T-helper 9 cell (primary cell): ENCODE measurements at places on chromosomes 6 and 20.

DNA sequence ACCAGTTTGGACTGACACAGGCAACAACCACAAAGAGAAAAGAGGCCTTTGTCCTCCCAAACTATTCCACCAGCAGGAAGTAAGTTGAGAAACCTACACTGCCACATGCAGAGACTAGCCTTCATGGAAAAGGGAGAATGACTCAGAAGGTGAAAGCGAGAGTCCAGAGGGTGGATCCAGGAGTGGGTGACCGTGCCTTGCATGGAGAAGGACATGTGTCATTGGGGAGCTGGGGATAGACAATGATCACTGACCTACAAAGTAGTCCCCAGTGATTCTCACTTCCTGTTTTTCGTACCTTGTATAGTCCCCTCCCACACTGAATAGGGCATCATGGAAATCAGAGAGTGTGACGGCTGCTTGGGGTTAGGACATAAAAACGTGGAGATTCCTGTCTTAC, 91.9 kb downstream of the MYLK4 start:
- DNase-seq = no peak

DNA sequence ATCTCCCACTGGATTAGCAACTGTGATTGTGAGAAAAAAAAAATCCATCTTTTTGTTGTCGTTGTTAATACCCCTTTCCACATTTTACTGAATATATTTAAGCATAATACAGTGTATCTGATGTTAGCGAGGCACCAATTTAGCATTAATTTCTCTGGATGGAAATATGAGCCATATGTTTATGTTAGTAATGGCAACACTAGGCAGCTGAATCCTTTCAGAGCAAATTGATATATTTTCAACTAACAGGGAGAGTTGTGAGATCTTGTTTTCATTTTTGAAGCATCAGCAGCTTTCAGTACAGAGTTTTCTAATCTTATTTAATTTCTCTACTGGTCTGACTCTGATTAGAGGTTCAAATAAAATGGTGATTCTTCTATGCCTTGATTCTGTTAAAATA, 84.8 kb upstream of the HDAC2 start:
- no peak for DNase-seq

- DNase-seq = no peak
Measured at GRCh38 chr6:162068340-162068739, 659.2 kb downstream of the PRKN start.

GRCh38 chr20:43188861-43189553, 699 bp downstream of the PTPRT start:
- no peak for DNase-seq

DNA sequence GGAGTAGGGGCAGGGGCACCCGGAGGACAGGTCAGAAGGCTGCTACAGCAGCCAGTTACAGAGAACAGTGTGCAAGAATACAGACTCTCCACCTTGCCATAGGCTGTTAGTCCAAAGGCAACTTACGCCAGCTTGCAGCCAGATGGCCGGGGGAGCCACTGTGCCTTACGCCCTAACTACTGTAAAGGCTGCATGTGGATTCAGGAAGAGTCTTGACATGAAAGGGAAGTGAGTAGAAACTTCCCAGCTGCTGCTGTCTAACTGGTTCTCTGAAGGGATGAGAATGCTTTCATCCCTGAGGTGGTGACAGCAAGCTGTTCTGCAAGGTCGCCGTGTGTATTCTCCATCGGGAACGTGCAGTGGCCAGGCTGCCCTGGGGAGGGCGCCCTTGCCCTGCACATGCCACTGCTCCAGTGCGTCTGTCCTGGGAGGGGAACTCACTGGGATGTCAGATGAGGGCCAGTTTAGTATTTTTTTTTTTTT, 46.1 kb downstream of the LYRM4 start:
- DNase-seq = no peak

DNA sequence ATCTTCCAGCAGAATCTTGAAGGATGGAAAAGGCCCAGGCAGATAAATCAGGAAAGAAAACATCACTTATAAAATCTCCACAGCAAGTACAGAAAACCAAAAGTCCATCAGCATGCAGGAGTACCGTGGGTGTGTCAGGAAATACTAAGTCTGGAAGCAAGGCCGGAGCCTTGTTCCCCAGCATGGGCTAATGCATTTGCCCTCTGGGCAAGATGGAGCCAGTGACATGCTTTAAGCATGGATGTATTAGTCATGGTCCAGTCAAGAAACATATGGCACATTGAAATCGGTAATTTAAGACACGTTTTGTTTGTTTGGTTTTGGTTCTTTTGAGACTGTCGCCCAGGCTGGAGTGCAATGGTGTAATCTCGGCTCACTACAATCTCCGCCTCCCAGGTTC, 506.0 kb upstream of the JARID2 start:
- no peak for DNase-seq
